Esophagus muscularis mucosa (tissue), 4 donors: ENCODE measurements at places on chromosomes 7 and 10. TPM values are rescaled to one million over a fixed set of nuclear protein-coding genes. Genes with fewer than 3 reads are reported as not detected.

CCDC146 gene
- 21.0 TPM for total RNA-seq

PHYH gene
- total RNA-seq = 41.4 TPM

SNCG gene
- 41.6 TPM for total RNA-seq

IFIT1B gene
- not detected for total RNA-seq

LAMB1 gene
- total RNA-seq = 167 TPM

GPR37 gene
- 5.0 TPM for total RNA-seq

HKDC1 gene
- 1.5 TPM for total RNA-seq

CYP2E1 gene
- total RNA-seq = 0.83 TPM

DNA sequence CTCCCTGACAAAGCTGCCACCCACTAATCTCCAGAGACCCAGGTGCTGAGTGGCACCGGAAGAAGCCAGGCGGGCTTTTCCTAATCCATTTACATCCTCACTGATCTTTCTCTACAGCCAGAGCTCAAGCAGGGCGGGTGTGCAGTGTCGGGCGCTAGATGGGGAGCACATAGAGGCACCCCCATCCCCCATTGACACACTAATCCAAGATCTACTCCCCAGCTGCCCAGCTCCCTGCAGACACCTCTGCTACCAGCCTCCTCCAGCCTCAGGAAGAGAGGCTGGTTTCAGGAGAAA is 22.2 kb downstream of the FRMPD2 start:
- no peak for DNase-seq

DNA sequence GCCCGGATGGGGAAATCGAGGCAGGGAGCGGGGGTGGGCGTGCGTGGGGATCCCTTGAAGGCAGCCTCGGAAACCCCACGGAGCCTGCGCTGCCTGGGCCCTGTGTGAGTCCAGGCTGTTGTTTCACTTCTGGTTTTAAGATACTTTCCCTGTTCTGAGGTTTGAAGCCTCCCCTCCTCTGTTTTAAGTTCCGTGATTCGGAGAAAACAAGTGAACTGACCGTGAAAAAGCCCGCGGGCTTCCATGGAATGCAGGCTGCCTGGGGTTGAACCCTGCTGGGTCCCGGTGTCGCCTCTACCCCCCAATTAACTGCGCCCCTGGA is 401 bp downstream of the LRRC27 start:
- no peak for DNase-seq

DNA sequence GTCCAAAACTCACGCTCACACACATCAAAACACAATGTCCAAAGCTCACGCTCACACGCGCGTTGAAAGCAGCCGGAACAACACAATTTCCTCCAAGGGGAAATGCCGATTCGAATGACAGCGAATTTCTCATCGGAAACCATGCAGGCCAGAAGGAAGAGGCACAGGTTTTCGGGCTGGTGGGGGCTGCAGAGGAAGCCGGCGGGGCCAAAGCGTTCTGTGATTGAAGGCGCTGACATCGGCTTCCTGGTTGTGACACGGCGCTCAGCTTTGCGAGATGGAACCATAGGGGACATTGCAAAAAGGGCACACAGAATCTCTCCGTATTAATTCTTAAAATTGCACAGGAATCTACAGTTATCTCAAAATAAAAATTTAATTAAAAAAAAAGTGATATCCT is 61.3 kb downstream of the FOXL3 start:
- no peak for DNase-seq

GRCh38 chr7:17661982-17662585 is 278.2 kb downstream of the SNX13 start:
- no peak for DNase-seq

DNA sequence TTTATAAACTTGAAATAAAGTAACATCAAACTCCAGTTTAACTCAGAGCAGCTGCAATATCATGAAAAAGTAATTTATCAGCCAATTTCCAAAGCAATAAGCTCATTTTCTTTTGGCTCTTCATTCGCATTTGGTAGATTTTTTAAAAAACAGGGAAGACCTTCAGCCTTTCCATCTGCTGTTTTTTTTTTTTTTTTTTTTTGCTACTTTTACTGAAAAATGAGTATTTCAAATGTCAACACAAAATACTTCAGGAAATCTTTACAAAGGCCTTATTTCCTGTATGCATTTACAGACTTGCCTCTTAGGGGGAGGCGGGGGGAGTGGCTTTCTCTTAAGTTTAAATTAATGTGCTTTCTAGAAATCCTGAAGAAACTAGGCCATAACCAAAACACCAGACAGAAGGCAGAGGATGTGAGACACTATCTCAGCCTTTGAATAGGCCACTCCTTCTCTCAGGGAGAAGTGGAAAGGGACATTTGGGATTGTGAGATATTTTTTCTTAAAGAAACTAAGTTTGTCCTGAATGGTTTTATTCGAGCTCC is 91.8 kb downstream of the COL28A1 start:
- no peak for DNase-seq

DNA sequence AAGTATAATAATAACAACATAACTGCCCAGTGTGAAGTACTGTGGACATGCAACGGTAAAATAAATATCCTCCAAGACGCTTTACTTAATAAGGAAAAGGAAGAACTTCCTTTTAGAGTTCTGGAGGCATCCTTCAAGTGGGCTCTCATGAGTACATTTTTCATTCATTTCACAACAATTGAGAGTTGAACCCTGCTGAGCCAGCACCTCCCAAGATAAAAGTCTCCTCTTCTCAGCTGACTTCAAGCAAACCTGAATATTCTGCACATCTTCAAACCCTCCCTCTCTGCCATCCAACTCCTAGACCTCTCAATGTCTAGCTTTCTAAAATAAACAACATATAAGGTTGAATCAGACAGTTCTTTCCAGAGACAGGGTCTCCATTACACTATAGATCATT is 7.5 kb downstream of the CCDC71L start:
- DNase-seq = no peak

DNA sequence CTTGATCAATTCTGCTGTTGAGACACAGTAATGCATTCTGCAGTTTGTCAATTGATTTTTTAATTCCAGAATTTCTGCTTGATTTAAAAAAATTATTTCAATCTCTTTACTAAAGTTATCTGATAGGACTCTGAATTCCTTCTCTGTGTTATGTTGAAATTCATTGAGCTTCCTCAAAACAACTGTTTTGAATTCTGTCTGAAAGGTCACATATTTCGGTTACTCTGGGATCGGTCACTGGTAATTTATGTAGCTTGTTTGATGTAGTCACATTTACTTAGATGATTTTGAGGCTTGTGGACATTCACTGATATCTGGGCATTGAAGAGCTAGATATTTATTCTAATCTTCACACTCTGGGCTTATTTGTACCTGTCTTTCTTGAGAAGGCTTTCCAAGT is 67.2 kb upstream of the NME8 start:
- DNase-seq = no peak

DNA sequence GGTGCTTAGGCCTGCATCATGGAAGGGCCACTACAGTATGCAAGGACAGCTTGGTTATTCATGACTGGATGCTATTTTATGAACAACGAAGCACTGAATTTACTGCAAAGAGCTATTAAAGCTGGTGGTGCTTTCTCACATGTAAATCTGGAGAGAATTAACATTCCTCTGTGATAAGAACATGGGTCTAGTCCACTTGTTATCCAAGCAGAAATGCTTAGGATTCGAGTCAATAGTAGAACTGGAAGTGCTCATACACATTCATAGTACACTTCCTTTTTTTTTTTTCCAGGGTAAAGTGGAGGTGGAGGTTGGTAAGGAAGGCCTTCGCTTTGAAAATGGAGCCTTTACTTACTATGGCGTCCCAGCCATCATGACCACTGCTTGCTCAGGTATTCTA is 35.0 kb downstream of the CNNM1 start:
- no peak for DNase-seq

GRCh38 chr7:50315739-50316671 is 11.5 kb downstream of the IKZF1 start:
- no peak for DNase-seq

GRCh38 chr7:55138663-55139062 is 119.8 kb downstream of the EGFR start:
- DNase-seq = peak; percentile 31

- peak; percentile 91 for DNase-seq
Observed at GRCh38 chr10:111084366-111085255, 7.8 kb downstream of the ADRA2A start.

- DNase-seq = no peak
Observed at GRCh38 chr10:90288391-90288933, 569.4 kb downstream of the HTR7 start.

DNA sequence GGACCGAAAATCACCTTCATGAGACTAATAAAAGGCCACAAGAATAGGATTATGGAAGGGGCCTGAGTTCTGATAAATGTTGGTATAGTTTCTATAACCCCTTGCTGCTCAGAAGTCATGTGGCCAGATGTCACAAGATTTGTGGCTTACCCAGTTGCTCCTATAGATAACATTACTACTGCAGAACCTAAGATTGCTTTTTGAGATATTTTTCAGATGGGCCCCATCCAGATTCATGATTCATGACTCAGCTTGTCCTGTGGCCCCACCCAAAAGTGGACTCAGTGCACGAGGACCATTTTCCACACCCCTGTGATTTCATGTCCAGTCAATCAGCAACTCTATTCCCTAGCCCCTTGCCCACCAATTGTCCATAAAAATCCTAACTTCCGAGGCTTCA is 209.0 kb downstream of the ACTR3B start:
- no peak for DNase-seq

DNA sequence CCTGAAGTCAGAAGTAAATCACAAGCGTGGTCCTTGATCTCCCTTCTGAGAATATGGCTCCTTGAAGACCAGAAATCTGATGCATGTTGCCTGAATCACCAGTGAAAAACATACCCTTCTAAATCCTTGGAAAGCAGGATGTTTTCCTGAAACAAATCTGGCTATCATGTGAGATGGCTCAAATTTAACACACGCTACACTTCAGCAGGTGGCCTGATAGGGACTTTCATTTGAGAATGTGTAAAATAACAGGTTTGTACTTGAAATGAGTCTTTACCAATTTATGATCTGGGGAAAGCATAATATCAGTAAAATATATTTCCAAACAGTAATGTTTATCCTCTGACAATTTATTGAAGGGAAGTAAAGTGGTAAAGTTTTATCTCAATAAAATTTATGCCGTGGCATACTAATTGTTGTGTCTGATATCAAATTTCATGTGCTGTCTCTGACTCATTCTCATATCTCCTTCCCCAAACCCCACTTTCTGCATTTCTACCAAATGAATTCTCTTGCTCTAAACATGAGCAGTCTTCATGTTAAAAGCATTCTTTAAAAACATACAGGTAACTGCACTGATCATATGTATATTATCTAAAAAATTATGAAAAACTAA is 17.4 kb downstream of the CYP3A4 start:
- no peak for DNase-seq

DNA sequence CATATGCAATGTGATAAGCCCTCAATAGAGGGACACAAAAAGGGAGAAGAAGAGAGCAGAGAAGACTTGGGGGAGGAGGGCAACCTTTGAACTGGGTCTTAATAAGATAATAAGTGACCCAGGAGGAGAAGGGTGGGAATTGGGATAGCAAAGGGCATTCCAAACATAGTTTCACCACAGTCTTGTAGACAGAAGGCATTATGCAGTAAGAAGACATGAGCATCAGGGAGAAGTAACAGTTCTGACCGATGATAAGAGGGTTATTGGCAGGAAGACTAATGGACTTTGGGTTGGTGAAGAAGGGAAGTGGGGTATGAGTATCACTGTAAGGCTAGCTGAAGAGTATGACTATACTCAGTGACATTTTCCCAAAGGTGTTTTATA is 63.6 kb downstream of the TES start:
- no peak for DNase-seq

DNA sequence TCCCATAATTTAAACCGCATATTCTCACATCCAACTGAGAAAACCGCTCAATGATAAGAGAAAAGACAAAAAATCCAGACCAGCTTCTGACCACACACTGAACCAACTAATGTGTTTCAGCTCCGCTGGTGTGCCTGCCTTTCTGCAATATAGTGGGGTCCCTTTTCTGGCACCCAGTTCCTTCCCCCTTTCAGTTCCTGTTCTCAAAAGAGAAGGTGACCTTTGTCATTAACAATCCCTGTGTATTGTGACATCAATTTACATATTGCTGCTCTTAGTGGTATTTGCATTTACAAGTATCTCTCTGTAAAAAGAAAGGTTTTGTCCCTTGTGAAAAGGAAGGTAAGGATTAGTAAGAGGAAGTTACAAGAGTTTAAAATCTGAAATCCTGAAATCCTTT is 1.4 kb downstream of the PPP1R17 start:
- DNase-seq = no peak

- no peak for DNase-seq
Observed at GRCh38 chr10:98287321-98287720, 19.3 kb upstream of the LOXL4 start.

DNA sequence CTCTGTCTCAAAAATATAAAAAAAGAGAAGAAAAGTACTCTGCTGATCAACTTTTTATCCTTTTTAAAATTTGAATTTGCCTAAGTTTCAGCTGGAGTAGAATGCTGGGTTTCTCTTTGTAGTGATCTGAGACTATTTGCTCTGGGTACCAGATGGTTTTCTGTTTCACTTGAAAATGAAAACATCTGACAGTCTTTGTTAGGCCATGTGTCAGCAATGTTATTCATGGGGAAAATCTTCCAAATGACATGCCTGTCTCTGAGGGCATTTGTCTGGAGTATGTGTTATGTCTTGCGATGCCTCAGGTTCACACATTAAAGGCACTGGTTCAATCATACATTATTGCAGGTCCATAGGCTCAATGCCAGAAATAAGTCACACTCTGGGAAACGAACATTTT is 175.3 kb upstream of the TMEM229A start:
- no peak for DNase-seq

DNA sequence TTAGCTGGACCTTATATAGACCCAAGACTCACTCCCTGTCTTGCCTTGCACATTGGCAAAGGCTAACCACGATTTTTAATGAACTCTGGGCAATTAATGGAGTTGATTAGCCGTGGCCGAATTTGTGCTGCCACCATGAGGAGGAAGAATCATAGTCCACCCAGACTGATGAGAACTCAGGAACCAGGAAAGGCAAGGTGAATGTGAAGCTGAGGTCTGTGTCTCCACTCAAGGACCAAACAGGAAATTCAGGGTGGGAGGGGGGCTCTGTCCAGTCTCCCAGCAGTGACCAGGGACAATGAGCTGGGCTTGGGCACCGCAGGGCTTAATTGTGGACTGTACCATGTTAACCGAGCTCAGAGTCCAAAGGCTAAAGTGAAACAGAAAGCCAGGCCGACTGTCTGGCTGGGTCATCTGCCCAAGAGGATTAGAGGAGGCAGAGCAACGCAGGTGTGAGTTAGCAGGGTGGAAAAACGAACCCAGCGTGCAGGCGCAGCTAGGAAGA is 127.0 kb upstream of the JCAD start:
- DNase-seq = no peak

DNA sequence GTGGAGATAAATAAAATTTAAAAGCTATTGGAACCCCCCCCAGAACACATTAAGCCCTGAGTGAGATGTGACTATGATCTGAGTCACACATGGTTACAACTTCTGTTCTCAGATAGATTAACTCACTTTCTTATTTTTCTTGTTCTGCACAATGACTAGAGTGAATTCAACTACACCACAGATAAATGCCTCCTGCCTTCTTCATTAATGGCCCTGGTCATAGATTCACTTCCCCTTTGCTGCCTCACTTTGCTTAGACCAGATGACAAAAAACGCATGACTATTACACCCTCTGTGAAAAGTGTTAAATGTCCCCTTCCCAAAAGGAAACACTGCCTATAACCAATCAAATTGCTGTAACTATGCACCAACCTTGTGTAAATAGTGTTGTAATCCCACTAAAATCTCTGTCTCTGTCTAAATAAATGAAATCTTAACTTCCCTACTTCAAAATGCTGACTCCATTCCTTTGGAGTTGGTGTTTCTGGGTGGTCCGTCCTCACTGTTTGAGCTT is 49.4 kb downstream of the AKR1D1 start:
- no peak for DNase-seq
